ENCODE measurements at places on chromosomes 7 and 10.

- no peak for DNase-seq
These were observed 74.5 kb downstream of the C1GALT1 start for GRCh38 chr7:7256731-7257274.

- no peak for DNase-seq
These were observed 697 bp upstream of the SNX13 start for GRCh38 chr7:17940951-17941431.

DNA sequence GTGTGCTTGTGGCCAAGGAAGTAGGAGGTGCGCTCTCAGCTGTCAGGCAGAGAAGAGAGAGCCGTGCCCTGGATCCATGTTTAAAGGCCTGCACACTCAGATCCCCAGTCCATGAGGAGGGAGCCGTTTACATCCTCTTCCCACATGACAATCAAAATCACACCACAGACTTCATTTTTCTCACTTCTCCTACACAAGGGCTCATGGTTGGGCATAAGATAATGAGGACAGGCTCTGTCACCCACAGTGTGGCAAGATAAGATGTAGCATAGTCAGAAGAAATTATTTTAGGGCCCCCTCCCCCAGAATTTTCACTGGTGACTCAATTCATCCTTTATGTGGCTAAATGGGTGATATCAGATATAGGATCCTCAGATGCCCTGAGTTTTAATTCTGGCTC lies 35.9 kb upstream of the INHBA start:
- no peak for DNase-seq

DNA sequence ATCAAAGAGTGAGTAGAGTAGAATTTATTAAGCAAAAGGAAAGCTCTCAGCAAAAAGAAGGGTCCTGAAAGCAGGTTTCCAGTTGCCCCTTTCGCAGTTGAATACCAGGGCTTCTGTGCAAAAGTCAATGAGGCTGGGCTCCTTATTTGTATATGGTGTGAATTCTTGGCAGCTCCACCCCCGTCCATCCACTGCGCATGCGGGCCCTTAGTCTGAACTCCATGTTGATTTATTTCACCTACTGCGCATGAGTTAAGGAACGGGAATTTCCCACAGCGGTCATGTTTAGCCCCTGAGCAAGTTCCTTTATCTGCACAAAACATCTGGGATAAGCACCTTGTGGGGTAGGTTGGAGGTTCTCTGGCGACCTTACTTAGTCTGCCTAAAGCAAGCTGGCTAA lies 325.6 kb downstream of the ZWINT start:
- no peak for DNase-seq

DNA sequence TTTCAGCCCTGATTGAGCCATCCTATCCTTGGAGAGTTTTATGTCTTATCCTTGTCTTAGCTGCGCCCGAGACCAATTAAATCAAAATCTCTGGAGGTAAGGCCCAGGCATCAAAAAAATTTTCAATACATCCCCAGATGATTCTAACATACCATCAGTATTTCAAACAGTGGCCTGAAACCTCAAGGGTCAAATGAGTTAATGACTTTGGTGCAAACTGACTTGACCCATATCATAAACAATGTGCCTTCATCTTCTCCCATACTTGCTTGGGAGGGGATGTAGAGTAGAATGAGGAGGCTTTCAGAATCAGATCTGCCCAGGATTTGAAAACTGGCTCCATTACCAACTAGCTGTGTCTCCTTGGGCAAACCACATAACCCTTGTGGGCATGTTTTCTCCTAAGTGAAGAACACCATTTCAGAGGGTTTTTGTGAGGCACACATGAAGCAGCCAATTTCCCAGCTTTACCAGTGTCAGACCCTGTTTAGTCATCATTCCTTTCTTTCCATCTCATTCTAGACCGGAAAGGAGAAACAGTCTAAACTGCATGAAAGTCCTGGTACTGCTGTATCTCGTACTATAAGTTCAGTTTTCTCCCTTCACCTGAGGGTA lies 35.7 kb upstream of the ATXN7L1 start:
- no peak for DNase-seq

GRCh38 chr7:74104702-74105101 lies 21.1 kb downstream of the LIMK1 start:
- DNase-seq: no peak

DNA sequence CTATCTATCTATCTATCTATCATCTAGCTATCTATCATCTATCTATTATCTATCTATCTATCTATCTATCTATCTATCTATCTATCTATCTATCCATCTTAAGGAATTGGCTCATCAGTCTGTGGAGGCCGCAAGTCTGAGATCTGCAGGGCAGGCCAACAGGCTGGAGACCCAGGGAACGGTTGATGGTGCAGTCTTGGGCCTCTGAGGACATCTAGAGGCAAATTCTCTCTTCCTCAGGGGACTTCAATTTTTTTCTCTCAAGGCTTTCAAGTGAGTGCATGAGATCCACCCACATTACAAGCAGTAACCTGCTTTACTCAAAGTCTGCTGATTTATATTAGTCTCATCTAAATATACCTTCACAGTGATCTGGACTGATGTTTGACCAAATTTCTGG lies 197.0 kb downstream of the GLRX3 start:
- DNase-seq: no peak

- no peak for DNase-seq
These were observed 139.4 kb downstream of the SEMA3C start for GRCh38 chr7:80779456-80779855.

GRCh38 chr7:131039836-131040235 lies 287.8 kb upstream of the MKLN1 start:
- DNase-seq: no peak

DNA sequence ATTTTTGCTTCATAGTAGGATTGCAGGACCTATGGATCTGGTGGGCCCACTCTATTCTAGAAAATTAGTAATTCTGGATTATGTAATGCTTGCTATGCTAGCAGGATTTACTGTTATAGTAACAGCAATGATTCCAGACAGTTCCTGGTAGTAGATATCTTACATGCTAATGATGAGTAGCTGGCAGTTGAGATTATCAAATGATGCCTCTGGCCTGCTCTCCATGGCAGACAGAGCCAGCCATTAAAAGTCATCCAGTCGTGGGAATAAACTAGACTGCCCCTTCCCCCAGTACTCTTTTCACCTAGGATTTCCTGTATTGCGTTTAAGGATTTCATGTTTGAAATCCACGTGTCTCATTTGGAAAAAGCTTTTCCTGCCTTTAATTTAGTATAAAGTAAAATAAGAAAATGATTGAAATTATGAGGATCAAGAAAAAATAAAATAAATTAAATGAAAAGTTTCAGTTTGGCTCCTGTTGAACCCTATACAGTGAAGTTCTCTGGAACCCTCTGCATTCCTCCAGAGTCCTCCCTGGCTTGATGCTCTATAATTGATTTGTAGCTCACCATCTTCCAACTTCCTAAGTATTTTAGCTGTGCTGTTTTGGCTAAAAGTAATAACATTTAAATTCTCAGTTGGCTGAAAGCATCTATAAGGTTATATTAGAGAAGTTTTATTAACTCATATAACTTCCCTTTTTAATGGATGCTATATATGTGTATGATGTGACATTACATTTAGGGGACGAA lies 14.6 kb downstream of the UMAD1 start:
- no peak for DNase-seq
